Activated CD4-positive, alpha-beta memory T cell treated with anti-CD3 and anti-CD28 coated beads, Interleukin-2, amount 10 ng/mL, durations not matched to agents 7 days and 5 days (primary cell): ENCODE measurements at places on chromosomes 5 and 9.

GRCh38 chr9:93437996-93438395, 13.5 kb upstream of the FAM120A start:
- no peaks in the 10 kb centered on the region for H3K36me3 ChIP-seq
- H3K27ac ChIP-seq: no peak overlapping the region
- H3K27me3 ChIP-seq: no peaks in the 10 kb centered on the region
- no peak overlapping the region for H3K4me3 ChIP-seq

DNA sequence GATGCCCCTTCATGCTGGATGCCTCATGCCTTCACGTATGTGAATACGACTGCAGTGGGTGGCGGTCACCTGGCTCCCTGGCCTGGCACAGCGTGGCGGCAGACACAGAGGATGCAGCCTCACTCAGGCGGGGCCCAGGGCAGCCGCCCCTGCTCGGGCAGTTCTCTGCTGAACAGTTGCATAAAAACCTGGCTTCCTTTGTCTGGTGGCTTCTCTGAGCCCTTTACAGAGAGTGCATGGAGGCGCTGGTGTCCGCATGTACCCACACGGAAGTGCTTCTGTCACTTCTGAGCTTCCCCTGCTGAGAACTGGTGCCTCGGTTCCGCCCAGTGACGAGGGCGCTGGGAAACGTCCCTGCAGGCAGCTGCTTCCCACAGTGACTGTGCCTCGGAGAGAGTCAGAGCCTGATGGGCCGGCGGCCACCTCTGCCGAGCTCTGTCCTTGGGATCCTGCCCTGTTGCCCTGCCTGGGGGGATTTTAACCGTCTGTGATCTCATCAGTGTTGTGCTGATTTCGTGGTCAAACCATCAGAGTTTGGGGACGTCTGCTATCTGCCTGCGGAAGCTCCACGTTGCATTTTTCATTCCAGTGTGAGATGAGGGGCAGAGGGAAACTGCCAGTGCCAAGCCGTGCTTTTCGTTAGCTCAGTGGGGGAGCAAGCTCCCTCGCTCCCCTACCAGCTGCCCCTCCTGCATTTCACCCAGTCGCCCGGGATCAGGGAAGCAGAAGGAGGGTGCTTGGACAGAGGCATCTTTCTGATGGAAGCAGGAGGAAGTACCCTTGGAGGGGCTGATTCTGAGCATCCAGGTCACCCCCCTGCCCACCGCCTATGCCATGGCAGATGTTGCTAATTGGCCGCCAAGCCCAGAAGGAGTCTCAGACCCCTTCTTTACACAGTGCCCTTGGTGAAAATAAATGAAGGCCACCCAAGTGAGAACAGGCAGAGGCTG, 153.0 kb upstream of the COL5A1 start:
- no peaks in the 10 kb centered on the region for H3K36me3 ChIP-seq
- no peaks in the 10 kb centered on the region for H3K4me1 ChIP-seq
- no peak overlapping the region for H3K27ac ChIP-seq

DNA sequence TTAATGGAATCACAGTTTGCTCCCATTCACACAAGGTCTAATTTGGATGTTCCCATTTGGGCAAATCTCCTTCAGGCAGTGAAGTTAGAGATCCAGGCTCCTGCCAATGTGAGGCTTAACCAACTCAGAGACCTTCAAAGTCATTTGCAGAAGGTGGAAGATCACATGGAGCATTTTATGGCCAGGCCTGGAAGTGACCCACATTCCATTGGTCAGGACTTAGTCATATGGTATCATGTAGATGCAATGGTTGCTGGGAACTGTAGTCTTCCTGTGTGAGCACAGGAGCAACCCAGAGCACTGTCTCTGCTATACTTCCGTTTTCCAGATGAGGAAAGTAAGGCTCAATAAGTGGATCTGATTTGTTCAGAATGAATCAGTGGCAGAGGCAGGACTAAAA, 292.7 kb upstream of the SMARCA2 start:
- H3K4me1 ChIP-seq: no peaks in the 10 kb centered on the region
- peaks cover 3% of the 10 kb centered on the region for H3K27me3 ChIP-seq
- no peak overlapping the region for H3K4me3 ChIP-seq
- H3K36me3 ChIP-seq: no peaks in the 10 kb centered on the region
- H3K27ac ChIP-seq: no peak overlapping the region

GRCh38 chr5:112646139-112646936, 91.3 kb upstream of the APC start:
- no peaks in the 10 kb centered on the region for H3K4me1 ChIP-seq
- H3K4me3 ChIP-seq: no peak overlapping the region
- peaks cover 11% of the 10 kb centered on the region for H3K27me3 ChIP-seq
- H3K36me3 ChIP-seq: no peaks in the 10 kb centered on the region
- DNase-seq: no peak

DNA sequence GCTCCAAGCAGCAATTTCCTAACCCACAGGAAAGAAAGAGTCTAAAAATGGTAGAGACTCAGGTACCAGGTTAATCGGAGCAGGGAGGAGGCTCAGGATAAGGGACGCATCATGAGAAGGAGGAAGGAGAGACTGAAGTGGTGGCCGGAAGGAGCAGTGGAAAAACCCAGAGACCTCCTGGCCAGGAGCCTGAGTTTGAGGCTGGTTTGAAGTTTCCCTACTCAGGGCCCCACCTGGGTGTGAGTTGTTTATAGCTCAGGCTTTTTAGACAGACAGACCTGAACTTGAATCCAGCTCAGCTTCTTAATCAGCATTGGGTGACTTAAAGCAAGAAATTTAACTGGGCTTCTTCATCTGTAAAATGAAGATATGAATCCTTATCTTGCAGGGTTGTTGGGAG, 11.9 kb upstream of the AQP7 start:
- no peaks in the 10 kb centered on the region for H3K36me3 ChIP-seq
- H3K27me3 ChIP-seq: no peaks in the 10 kb centered on the region
- H3K27ac ChIP-seq: peak overlapping the region; percentile 95
- DNase-seq: no peak
- peaks cover 50% of the 10 kb centered on the region for H3K4me1 ChIP-seq

DNA sequence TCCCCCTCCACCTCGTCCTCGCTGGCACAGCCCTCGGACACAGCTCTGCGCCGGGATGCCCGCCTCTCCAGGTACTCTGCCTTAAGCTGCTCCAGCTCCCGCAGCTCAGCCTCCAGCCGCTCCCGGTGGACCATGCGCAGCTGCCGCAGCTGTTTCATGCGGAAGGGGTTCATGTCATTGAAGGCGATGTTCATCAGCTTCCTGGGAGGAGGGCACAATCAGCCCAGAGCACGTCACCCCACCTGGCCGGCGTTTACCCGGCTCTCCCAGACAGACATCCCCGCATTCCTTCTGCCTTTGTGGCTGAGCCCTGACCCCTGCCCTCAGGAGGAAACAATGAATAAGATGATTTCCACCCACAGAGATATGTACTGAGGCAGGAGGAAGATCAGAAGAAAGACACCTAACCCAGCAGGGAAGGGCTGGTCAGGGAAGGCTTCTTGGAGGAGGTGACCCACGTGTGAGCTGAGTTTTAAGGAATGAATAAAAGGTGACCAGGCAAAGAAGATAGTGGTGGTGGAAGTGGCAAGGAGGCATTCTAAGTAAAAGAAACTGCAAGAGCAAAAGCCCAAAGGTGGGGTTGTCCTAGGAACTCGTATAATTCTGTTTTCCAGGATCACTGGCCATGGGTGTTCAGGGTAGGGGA, 7.1 kb upstream of the CORO2A start:
- no peak overlapping the region for H3K27ac ChIP-seq
- no peaks in the 10 kb centered on the region for H3K36me3 ChIP-seq
- H3K4me1 ChIP-seq: no peaks in the 10 kb centered on the region
- no peak for DNase-seq
- no peak overlapping the region for H3K4me3 ChIP-seq
- H3K27me3 ChIP-seq: no peaks in the 10 kb centered on the region
